ENCODE measurements at places on chromosomes 3 and 15.

GRCh38 chr3:39519103-39519502 is 51.6 kb downstream of the MOBP start:
- DNase-seq, result no peak

DNA sequence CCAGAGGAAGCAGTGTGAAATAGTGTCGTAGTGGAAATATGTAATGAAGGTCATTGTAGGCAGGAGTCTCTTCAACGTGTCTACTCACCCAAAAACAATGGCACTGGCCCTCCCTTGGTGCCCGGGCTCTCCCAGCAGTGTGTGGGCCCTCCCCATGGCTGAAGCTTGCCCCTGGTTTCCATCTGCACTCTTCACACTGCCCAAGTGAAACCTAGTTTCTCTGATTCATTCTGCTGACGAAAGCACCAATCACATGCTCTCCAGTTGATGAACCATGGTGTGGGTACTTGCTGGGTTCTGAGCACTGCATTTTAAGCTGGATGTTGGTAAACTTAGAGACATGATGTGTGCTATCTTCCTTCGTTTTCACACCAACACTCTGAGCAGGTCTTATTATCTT is 61.0 kb upstream of the AGBL1 start:
- DNase-seq, result no peak

DNA sequence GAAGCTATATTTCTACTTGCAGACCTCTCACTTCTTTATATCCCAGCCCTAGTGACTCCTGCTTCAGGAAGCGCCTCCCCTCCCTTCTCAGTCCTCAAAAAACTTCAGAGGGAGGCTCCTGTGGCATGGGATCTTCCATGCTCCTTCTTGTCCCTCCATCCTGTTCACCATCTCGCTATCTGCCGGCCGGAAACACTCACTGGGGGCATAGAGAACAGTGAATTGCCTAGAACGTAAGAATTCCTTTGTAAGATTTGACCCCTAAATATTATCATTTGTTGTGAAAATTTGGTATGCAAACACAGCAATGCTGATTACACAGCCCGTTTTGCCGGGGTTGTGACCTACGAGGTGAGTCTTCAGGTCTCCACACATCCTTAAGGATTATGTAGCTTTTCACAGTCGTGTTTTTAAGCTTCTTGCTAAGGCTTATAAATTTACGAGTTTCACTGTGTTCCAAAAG is 218.7 kb upstream of the ATP10A start:
- DNase-seq, result no peak

- DNase-seq, result peak; percentile 57
Observed at GRCh38 chr3:190617185-190617584, 103.3 kb downstream of the IL1RAP start.

DNA sequence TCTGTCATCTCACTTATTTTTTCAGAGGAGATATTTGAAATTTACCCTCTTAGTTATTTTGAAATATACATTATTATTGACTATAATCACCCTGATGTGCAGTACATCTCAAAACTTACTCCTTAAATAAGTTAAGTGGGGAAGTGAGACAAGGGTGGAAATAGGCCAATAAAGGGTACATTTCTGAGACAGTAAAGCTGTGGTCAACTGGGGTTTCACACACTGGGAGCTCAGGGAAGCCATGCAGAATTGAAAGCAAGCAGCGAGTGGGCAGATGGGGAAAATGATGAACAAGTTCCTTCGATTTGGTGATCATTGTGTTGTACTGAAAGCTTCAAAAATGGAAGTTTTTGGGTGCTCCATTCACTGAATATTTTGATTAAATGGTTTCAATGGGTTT is 21.6 kb upstream of the MOBP start:
- DNase-seq, result no peak

- no peak for DNase-seq
Observed at GRCh38 chr3:64673159-64673715, 14.6 kb downstream of the ADAMTS9 start.

DNA sequence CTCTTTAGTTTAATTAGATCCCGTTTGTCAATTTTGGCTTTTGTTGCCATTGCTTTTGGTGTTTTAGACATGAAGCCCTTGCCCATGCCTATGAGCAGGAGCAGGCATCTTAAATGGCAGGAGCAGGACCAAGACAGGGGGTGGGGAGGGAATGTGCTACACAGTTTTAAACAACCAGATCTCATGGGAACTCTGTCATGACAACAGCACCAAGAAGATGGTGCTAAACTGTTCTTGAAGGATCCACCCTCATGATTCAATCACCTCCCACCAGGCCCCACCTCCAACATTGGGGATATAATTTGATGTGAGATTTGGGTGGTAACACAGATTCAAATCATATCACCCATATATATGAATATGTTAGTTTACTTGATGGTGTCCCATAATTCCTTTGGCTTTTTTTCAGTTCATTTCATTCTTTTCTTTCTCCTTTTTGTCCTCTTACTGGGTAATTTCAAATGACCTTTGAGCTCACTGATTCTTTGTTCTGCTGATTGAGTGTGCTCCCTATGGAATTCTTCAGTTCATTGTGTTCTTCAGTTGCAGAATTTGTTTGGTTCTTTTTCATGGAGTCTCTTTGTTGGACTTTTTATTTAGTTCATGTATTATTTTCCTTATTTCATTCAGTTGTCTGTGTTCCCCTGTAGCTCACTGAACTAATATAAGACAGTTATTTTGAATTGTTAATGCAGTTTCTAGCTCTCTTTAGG is 62.6 kb downstream of the DOCK3 start:
- no peak for DNase-seq

- DNase-seq, result no peak
Observed at GRCh38 chr3:141275973-141276372, 44.3 kb downstream of the PXYLP1 start.

GRCh38 chr15:98063315-98063714 is 102.8 kb downstream of the ARRDC4 start:
- DNase-seq, result no peak

DNA sequence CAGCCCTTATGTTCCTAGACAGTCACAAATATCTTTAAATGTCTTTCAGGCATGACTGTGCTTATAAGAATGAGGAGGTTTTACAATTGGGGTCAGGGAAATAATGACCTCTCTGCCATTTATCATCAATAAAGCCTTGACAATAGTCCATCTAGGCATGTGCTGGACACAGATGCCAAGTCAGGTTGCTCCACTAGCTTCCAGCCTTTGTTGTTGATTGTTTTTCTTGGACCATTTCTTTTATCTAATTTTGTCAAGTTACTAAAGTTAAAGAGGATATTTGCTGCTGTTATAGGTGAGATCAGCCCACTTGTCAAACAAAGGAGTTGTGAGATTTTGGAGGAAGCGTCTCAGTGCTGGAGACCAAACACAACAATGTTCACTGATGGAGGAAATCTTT is 628.0 kb downstream of the ROBO2 start:
- no peak for DNase-seq

DNA sequence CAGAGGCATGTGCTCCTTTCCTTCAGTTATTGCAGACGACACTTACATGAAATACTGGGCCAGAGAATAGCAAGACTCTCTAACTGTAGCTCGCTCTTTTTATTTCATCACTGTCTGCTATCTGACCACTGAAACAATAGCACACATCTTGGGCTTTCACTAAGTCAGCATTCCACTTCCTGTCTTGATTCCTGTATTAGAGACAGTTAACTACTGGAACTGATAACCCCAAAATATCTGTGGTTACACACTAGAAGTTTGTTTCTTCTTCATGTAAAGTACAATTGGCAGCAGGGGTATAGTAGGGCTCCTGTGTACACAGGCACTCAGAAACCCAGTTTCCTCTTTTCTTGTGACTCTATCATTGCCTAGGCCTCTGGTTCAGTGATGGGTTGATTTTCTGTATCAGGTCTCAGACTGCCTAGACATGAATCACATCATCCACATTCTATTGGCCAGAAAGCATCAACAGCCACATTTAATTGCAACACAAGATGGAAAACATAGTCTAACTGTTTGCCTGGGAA is 230.2 kb upstream of the CD96 start:
- no peak for DNase-seq

DNA sequence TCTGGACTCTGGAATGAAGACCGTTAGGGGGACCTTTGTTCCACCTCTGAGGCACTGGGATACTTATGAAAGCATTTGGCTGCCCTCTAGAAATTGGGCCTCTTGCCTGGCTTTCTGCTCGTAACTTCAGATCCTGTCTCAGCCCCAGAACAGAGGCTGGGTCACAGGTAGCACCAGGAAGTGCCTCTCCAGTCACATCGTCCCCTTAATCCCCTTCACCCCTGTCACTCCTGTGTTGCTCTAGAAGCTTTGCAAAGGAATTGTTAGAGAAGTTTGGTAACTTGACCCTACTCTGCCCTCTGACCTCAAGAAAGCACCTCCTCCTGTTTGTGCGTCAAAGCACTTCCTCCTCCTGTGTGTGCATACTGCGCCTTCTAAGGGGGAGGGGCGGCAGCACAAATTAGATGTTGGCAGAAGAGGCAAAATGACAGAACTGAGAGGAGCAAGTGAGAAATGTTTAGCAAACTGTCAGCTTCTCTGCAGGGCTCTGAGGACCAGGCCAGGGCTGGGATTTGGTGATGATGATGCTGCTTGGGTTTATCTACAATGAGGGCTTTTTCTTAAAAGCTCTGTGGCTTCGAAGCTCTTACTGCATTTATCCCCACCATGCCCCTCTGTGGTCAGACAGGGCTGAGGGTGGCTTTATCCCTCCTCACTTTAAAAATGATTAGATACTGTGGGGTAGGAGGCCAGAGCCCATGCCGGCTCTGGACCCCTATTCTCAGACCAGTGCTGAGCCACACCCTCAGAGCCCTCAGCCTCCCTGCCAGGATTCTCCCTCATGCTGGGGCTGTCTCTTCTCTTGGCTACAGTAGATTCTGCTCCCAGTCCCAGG is 76.2 kb downstream of the LARS2 start:
- no peak for DNase-seq

DNA sequence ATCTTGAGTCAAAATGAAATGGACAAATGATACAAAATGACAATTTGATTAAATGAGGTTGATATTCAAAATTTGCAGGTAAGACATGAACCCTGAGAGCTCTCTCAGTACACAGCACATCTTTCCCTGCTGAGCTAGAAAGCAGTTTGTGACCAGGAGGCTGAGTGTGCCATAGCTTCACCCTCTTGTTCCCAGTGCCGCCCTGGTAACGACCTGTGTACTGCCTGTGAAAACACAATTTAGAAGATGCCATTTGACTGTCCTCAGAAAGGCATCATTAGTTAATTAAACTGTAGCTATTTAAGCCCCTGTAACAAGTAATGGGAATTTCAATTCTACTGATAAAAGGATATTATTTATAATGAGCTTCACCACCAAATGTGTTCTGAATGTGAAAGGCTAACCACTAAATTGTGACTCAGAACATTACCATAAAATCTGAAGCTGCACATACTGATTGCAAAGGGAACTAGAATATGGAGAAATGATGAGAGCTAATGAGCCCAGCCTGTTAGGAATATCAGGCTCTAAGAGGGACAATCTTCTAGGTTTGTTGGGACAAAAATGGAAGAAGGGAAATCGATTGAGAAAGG is 212.9 kb upstream of the ARPP21 start:
- no peak for DNase-seq

DNA sequence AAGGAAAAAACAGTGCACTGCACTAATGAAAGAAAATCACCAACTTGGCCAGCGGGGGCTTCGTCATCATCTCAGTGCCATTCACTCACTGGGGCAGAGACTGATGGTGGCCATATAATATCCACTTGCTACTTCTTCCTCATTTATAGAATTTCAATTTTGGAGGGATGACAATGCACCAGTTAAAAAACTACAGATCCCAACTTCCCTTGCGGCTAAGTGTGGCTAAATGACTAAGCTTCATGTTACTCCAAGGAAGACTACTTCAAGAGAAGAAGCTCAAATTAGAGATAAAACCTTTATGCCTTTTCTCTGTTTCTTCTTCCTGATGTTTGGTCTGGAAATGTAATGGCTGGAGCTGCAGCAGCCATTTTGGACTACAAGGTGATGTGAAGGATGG is 38.8 kb downstream of the NGLY1 start:
- no peak for DNase-seq

- DNase-seq, result no peak
Observed at GRCh38 chr3:179565496-179565895, 2.8 kb downstream of the ACTL6A start.

GRCh38 chr3:185968168-185968567 is 30.4 kb upstream of the TRA2B start:
- no peak for DNase-seq

GRCh38 chr3:94512876-94513275 is 450.0 kb downstream of the NSUN3 start:
- DNase-seq, result no peak

DNA sequence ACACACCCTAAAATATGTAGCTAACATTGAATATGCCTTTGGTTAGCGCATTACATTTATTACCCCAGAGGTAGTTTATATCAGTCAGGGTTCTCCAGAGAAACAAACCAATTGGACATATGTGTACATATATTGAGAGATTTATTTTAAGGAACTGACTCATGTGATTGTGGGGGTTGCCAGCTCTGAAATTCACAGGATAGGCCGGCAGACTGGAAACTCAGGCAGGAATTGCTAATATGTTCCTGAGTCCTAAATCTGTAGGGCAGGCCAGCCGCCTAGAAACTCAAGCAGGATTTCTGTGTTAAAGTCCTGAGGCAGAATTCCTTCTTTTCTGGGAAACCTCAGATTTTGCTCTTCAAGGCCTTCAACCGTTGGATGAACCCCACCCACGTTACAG is 189.7 kb downstream of the CDIN1 start:
- DNase-seq, result no peak

DNA sequence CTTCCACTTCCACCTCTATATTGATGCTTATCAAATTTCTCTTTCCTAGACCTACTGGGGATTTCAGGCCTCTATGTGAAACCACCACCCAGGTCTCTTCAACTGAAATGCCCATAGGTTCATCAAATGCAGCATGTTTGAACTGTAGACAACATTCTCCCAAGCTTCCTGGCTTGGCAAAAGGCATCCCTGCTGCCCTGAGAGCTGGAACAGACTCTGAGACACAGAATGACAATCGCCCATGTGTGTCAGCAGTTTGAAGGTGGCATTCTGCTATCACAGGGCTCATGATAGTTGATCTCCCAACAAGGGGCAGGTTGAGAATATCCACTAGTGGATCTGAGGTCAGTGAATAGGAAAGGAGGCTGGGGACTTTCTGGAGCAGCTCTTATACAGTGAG is 200.7 kb downstream of the RPLP1 start:
- DNase-seq, result no peak

GRCh38 chr15:69515508-69515907 is 62.9 kb downstream of the RPLP1 start:
- DNase-seq, result no peak

DNA sequence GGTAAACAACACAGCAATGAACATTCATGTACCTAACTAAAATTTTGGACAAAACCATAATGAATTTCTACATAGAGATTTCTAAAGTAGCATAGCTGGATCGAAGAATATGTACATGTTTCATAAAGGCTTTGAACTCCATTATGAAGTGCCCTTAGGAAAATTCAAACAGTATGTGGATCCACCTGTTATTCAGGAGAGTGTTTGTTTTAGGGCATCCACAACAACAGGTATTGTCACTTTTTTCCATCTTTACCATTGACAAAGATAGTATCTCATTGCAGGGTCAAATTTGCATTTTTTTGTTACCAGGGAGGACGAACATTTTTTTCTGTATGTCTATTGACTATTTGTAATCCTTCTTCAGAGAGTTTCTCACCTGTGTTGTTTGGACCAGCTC is 75.0 kb downstream of the COL6A5 start:
- no peak for DNase-seq

- DNase-seq, result no peak
Observed at GRCh38 chr3:194285850-194286197, 65.3 kb downstream of the CPN2 start.

Measured in activated CD8-positive, alpha-beta memory T cell treated with anti-CD3 and anti-CD28 coated beads, Interleukin-2, amount 10 ng/mL, durations not matched to agents 7 days and 5 days (primary cell).